ENCODE measurements at places on chromosomes 6 and 20.

DNA sequence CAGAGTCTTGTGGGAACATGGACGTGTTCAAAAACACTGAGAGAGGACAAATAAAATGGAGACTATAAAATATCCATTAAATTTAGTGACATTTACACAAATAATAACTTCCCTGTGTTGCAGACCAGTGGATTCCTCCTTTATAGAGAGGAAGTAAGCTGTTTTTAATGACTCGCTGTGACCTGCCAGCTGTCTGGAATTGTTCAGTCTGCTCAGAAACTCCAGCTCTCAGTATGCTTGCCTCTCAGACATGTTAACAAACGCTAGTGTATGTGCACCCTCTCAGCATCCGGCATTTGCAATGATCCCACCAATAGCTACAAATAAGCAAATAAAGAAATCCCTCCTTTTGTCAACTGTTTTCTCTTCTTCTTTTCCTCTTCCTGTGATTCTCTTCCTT is 158.0 kb upstream of the TCF21 start:
- no peak for DNase-seq

DNA sequence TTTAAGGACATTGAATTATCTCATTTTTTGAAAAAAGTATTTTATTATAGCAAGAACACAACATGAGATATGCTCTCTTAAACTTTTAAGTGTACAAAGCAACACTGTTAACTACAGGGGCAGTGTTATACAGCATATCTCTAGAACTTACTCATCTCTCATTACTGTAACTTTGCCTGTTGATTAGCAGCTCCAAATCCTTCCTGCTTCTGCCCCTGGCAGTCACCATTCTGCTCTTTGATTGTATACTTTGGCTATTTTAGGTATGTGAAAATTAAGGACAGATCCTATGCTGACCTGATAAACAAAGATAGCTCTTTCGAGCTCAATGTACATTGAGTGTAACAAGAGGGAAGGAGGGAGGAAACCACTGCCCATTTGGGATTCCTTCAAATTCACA is 1349.8 kb upstream of the GJE1 start:
- DNase-seq = no peak

- DNase-seq = no peak
These were observed 65.8 kb upstream of the SNRPB2 start for GRCh38 chr20:16664020-16664419.

- no peak for DNase-seq
These were observed 273.1 kb downstream of the HAO1 start for GRCh38 chr20:7667194-7667593.

DNA sequence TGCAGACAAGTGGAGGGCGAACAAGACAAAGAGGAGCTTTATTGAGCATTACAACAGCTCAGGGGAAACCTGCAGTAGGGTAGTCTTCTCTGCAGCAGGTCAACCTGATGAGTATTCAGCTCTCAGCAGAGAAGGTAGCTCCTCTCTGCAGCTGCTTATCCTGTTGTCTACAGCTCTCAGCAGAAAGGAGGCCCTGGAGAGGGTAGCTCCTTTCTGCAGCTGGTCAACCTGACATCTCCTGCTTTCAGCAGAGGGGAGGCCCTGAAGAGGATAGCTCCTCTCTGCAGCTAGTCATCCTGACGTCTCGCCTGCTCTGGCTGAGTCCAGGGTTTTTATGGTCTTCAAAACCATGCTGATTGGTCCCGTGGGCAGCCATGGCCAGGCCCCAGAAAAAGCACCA is 113.6 kb downstream of the CD24 start:
- no peak for DNase-seq

- no peak for DNase-seq
These were observed 11.0 kb downstream of the VSX1 start for GRCh38 chr20:25070821-25071473.

DNA sequence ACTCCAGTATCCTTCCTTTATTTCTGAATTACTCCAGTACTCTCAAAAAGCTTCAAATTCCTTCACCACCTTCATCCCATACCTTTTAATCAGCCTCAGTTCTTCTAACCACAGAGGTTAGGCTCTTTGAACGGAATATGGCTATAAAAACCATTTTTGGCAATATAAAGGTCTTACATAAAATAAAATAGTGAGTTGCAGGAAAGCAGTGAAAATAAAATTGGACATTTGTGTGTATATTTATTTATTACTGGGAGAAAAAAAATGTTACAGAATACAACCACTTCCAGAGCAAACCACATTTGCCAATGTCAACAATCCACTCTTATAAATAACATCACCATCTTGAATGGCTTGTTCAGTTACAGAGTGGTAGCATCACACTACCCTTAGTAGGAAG is 7.7 kb downstream of the HDDC2 start:
- DNase-seq = no peak

All from SHP77 treated with DMSO at 0.1 percent for 48 hours (cell line).